ENCODE measurements at places on chromosomes 7 and 10.

GRCh38 chr7:102404005-102404861 is 8.1 kb downstream of the PRKRIP1 start:
- H3K27ac ChIP-seq = no peak overlapping the region
- no peak for DNase-seq
- no peaks in the 10 kb centered on the region for H3K27me3 ChIP-seq

- H3K27ac ChIP-seq = no peak overlapping the region
- H3K4me3 ChIP-seq = no peak overlapping the region
- no peaks in the 10 kb centered on the region for H3K27me3 ChIP-seq
- H3K36me3 ChIP-seq = no peaks in the 10 kb centered on the region
Observed at GRCh38 chr10:126544565-126544964, 125.9 kb downstream of the C10orf90 start.

GRCh38 chr7:158366916-158367633 is 220.5 kb downstream of the PTPRN2 start:
- no peaks in the 10 kb centered on the region for H3K36me3 ChIP-seq
- DNase-seq = no peak
- no peaks in the 10 kb centered on the region for H3K4me1 ChIP-seq
- no peaks in the 10 kb centered on the region for H3K27me3 ChIP-seq
- H3K4me3 ChIP-seq = no peak overlapping the region
- H3K27ac ChIP-seq = no peak overlapping the region

DNA sequence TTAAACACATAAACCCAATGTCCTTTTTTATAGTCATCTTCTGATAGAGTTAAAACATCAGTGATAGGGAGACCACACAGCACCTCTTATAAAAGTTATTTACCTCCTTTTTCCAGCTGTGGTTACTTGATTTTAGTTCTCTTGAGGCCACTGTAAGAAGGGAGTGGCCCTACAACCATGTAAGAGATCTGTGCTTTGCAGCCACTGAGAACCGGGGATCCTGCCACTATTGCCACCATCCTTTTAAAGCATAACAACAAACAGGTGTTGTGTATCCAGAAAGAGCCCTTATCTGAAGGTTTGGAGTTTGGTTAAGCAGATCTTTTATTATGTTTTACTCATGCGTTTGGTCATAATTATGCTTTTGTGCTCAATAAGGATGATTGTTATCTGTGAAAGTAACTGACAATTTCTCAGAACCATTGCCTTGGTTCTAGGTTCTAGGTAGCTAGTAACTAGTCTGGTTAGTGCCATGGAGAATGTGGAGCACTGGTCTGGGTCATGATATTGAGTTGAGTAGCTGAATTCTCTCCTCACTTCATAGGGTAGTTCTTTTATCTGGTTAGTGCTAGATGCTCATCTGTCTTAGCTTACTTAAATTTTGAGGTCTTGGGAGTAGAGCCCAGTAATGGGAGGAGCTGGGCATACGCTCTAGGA is 56.5 kb downstream of the ST7 start:
- H3K36me3 ChIP-seq = no peaks in the 10 kb centered on the region
- no peak overlapping the region for H3K27ac ChIP-seq
- no peaks in the 10 kb centered on the region for H3K27me3 ChIP-seq
- H3K4me3 ChIP-seq = no peak overlapping the region
- no peaks in the 10 kb centered on the region for H3K4me1 ChIP-seq

GRCh38 chr7:105916603-105917002 is 40.2 kb upstream of the ATXN7L1 start:
- no peak overlapping the region for H3K4me3 ChIP-seq
- DNase-seq = no peak
- H3K27me3 ChIP-seq = no peaks in the 10 kb centered on the region
- no peaks in the 10 kb centered on the region for H3K4me1 ChIP-seq
- H3K36me3 ChIP-seq = no peaks in the 10 kb centered on the region

- no peaks in the 10 kb centered on the region for H3K36me3 ChIP-seq
- H3K4me1 ChIP-seq = no peaks in the 10 kb centered on the region
- peak overlapping the region; percentile 82 for H3K4me3 ChIP-seq
- H3K27me3 ChIP-seq = no peaks in the 10 kb centered on the region
- DNase-seq = peak; percentile 75
Observed at GRCh38 chr10:71888623-71889387, 37.8 kb upstream of the PSAP start.

DNA sequence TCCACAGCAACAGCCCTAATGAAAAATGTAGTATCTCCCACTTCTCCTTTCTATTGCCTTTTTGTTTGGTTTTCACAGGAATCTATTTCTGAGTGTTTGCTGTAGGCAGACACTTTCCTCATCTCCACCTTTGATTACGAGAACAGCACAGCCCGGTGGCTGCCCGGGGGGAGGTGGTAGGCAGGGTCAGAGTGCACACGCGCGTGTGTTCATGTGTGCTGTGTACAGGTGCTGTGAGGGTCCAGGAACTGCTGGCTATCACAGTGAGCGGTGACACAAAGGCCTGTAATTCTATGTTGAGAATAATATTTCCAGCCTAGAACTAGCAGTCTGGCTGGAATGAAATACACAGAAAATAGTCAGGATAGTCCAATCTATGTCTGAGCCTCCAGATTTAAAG is 212.8 kb downstream of the ADARB2 start:
- H3K4me3 ChIP-seq = no peak overlapping the region
- DNase-seq = no peak
- peaks cover 2% of the 10 kb centered on the region for H3K4me1 ChIP-seq
- H3K27ac ChIP-seq = no peak overlapping the region
- H3K27me3 ChIP-seq = no peaks in the 10 kb centered on the region

Data from kidney (tissue), 22 donors.